ENCODE measurements at places on chromosomes 12 and 14.

GRCh38 chr14:88551980-88552431, 2.8 kb downstream of the PTPN21 start:
- no peak for DNase-seq

DNA sequence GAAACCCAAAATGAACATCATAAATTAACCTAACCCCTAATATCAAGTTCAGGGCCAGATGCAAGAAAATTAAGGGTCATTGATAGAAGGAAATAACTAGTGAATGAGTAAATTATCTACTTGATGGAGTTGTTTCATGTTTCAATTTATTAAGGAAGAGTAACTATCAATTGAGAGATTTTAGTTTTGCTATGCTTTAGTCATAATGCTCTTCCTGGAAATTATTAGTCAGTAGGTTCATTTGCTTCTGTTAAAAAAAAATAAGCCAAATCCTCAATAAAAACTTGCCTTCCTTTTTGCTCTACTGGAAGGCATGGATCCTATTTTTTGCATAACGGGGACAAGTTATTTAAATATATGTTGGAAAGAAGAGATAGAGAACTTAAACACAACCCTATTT, 59.0 kb upstream of the HIF1A start:
- DNase-seq: no peak

DNA sequence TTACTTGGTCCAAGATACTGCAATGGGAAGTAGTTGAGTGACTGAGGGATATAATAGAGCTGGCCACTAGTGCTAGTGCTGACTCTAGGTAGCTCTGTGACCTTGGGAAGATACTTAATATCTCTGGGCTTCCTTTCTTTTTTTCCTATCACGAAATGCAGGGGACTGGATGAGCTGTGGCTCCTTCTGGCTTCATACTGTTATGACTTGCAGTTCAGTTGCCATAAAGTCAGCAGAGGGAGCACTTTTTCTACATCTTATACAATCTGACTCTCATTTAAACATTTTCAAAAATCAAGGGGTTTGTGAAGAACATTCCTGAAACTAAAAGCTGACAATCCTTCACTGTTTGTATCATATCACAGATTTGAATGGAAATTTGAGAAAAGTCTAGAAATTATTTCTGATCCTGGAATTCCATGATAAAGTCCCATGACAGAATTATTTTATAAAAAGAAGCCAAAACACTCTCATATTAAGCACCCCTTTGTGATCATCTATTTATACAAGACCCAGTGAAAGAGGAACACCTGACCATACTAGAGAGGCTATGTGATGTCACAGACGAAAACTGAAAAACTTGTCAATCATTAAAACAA, 5.3 kb downstream of the BHLHE41 start:
- DNase-seq: no peak

GRCh38 chr12:44379831-44380230, 496.3 kb downstream of the NELL2 start:
- DNase-seq: no peak

DNA sequence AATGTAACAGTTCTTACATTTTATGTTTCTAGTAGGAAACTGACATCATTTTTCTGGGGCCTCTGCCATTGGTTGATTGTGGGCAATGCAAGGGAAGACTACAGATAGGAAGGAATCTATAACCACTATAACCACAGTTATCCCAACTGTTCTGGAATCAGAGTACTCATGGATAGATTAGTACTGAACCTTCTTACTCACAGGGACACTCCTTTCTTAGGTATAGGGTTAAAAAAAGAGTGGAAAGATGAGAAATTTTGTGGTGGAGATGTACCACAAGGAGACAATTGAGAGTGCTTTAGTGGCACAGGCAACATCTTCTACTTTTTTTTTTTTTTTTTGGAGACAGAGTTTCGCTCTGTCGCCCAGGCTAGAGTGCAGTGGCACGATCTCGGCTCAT, 21.0 kb downstream of the TMEM116 start:
- DNase-seq: no peak

DNA sequence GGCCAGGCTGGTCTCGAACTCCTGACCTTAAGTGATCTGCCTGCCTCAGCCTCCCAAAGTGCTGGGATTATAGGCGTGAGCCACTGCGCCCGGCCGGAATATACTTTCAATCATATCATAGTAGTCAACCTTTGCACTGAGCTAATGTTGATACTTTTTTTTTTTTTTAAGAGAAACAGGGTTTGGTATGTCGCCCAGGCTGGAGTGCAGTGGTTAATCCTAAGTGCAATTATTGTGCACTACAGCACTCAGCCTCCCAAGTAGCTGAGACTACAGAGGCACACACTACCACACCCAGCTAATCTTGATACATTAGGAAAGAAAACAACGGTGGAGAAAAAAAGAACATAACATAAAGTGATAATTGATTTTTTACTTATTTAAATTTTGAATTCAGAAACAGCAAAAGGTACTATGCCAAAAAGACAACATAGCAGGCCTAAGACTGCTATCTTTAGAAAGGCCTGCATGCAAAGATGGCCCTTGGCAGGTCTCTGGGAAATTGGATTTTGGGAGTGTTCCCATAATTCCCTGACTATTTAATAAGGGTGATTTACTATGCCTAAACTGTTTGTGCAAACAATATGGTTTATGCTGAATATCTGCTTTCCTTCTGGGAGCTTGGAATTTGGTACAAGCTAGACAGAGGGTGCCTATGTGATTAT, 15.5 kb downstream of the BTBD7 start:
- no peak for DNase-seq

DNA sequence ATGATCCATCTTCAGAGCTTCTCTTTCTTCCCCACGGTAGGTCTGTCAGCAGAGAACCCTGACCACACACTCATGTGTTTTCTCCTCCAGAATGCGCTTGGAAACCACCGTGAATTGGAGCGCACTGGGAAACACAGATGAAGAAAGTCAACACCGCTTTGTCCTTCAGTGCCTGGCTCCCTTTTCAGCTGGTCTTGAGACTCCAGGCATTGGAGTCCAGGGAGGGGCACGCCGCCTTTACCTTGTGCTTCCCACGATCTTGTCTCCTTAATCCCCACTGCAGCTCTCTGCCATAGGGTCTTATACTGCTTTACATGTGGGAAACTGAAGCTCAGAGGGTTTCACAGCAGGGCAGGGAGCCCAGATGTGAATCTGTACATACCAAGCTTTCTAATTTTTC, 1.1 kb downstream of the FAM90A1 start:
- no peak for DNase-seq

GRCh38 chr14:87995500-87996290, 2.7 kb upstream of the GALC start:
- DNase-seq: no peak

- no peak for DNase-seq
These were observed 51.5 kb downstream of the DCAF5 start for GRCh38 chr14:69101331-69101826.

GRCh38 chr14:51951656-51952055, 37.7 kb upstream of the RTRAF start:
- no peak for DNase-seq

GRCh38 chr12:94222351-94223084, 74.1 kb downstream of the PLXNC1 start:
- DNase-seq: no peak

- DNase-seq: no peak
These were observed 320.4 kb downstream of the BCL11B start for GRCh38 chr14:98951521-98952152.

DNA sequence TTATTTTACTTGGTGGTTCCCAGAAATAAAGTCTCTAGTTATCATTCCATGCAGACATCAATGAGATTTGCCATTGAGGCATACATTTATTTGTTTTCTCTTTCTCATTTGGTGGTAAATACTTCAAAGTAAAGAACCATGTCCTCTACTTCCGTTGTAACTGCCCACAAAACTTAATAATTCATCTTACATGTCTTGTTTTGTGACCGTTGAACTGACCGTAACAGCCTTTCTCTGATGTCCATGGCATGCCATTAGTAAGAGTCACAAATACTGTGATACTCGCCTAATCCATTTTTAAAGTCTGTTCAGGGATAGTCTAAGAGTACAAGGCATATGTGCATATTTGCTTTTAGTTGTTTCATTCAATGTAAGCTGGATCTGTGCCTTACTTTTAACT, 145.3 kb downstream of the ETV6 start:
- DNase-seq: no peak

DNA sequence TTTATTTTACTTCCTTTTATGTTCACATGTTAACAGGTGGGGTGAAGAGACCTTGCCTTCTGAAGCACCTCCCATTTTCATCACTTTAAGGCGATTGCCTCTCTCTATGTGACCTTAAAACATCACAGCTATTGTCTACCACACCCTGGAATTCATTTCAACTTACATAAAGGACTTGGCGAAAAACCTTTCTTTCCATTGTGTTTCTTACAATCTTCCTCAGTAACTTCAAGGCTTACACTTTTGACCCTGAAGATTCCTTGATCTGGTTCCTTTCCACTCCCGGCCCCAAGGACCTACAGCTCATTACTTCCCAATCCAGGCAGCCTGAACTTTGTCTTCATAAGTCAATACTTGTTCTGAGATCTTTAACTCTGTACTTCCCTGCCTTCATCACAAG, 443.3 kb downstream of the ADAMTS20 start:
- no peak for DNase-seq

DNA sequence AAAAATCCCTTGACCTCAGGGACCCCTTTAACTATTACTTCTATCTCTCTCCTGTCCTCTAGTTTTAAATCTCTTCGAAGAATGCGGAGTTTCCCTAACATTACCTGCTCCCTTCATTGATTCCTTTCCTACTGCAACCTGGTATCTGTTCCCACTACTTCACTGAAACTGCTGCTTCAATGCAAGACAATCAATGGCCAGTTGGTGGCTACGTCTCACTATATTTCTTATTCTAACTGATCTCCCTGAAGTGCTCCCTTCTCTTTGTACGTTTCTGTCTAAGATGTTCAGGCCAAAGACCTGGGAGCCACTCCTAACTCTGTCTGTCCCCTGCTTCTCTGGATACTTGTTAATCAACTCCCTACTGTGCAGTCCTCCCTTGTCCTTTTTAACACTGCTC, 10.3 kb upstream of the KCNA1 start:
- DNase-seq: no peak

GRCh38 chr14:76386944-76387782, 11.2 kb downstream of the ESRRB start:
- DNase-seq: peak; percentile 81

- DNase-seq: no peak
These were observed 3.0 kb downstream of the EVL start for GRCh38 chr14:100067971-100068959.

GRCh38 chr12:94404854-94405253, 54.8 kb downstream of the CEP83 start:
- no peak for DNase-seq

DNA sequence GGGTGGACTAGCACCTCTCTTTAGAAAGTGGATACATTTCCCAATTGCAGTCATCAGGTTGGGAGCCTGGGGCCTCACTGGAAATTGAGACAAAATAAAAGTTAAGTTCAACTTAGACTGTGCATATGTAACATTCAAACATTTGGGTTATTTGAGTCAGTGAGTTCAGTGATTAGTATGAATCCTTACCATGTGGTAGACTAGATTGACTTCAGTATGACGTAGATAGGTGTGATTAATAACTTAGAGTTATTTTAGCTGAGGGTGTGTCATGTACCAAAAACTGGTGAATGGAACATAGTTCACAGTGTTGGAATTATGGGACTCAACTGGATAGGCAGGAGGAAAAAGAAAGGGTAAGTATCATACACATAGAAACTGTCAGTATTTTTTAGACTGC, 8.0 kb upstream of the SSTR1 start:
- no peak for DNase-seq

Measured in 8988T (cell line).